ENCODE measurements at places on chromosomes 6 and 20.

DNA sequence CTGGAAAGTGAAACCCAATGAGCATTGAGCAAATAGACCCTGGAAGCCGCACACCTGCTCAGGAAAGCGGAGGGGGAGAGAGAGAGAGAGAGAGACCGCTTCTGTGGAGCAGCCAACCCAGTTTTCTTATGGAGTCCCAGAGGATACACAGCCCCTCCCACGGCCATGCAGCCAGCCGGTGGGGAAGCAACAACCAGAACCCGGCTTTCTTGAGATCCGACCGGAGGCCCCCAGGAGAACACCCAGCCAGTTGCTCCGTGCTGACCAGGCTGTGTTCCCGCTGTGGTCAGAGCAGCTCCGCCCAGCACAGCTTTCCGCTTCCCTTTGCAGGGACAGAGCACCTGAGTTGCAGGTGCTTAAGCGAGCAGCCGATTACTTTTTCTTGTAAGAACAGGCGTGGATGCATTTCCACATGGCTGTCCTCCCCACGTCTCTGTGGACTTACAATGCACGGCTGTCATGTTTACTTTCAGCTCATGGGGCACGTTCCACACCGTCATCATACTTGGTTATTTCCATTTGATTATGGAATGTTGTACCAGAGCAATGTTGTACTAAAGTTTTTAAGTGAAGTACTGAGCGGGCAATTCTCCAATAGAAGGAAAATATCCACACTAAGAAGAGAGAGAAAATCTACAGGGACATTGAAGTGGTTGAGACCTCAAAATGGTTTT lies 381.9 kb downstream of the THBS2 start:
- no peak for DNase-seq

DNA sequence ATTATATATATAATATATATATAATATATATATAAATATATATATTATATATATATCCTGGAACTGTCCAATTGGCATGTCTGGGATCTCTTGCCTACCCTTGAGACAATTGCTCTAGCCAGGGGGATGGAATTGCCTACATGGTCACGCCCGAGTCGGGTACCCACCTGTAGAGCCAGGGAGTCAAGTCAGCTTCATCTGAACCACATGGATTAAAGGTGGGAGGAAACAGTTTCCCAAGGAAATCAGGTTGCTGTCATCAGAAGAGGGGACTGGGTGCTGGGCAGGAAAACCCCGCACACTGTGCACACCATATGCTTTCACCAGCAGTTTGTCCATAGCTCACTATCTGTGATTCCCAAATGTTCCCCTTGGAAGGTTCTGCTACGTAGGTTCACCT lies 252.5 kb upstream of the NOX3 start:
- peak; percentile 11 for DNase-seq

DNA sequence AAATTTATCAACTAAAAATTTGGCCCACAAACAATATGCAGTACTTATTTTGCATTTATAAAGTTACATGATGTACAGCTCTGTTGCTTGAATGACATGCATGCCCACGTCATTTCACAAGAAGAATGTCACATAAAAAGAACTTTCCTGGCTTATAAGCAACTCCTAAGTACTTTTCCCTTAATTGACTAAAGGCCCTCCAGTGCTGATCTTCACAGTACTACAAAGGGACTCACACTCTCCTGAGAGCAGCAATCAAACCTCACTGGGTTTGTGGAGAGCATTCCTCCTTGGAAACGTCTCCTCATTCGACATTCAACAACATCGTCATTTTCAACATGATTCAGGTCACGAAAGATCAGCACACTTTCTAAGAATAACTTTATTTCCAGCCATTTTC lies 111.1 kb downstream of the IPCEF1 start:
- DNase-seq: no peak

DNA sequence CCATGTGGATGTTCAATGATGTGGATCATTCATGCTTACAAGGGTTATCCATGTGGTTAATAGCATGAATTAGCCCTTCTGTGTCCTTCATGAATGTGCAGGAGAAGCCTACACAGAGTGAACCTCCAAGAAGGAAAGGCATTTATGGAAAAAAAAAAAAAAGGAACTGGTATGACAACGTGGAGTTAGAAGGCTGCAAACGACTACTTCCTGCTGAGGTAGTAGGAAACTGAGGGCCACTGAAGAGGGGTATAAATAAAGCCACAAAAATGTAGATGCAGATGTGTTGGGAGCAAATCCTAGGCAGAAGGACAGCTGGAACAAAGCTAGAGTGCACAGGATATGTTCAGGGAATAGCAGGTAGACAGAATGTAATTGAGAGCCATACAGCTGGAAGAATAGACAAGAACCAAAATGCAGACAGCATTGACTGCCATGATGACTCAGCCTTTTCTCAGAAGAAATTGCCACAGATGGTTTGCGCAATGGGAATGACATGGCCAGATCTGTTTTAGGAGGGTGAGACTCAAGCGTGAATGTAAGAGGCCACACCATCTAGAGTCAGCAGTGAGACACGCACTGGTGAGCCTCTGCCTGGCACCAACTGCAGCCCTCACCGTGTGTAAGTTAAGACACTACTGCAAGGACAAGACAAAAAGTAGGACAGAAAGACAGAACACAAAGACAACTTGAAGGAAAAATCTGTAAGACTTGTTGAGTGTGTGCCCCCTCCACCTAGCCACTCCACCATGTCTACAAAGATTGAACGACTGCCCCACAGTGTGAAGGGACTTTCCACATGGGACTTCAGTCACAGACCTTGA lies 79.8 kb downstream of the KIF13A start:
- no peak for DNase-seq

- DNase-seq: peak; percentile 73
Measured at GRCh38 chr20:45470262-45470931, 844 bp downstream of the WFDC2 start.

DNA sequence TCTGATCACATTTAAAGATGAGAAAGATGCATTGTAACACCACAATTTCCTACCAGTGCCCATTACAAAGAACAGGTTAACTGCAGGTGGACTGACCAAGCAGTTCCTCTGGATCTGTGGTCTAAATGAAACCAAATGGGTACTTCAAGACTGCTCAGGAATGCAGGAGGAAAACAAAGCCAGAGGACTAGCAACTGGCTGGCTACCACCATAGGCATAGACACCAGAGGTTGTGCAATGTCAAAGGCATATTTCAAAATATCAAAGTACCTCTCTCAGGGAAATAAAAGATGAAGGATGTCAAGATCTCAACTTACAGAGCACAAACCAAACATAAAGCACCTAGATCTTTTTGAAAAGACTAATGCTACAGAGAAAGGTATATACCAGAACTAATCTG lies 65.5 kb downstream of the GMDS start:
- DNase-seq: no peak

- DNase-seq: no peak
Measured at GRCh38 chr6:168411130-168411529, 29.9 kb upstream of the SMOC2 start.

DNA sequence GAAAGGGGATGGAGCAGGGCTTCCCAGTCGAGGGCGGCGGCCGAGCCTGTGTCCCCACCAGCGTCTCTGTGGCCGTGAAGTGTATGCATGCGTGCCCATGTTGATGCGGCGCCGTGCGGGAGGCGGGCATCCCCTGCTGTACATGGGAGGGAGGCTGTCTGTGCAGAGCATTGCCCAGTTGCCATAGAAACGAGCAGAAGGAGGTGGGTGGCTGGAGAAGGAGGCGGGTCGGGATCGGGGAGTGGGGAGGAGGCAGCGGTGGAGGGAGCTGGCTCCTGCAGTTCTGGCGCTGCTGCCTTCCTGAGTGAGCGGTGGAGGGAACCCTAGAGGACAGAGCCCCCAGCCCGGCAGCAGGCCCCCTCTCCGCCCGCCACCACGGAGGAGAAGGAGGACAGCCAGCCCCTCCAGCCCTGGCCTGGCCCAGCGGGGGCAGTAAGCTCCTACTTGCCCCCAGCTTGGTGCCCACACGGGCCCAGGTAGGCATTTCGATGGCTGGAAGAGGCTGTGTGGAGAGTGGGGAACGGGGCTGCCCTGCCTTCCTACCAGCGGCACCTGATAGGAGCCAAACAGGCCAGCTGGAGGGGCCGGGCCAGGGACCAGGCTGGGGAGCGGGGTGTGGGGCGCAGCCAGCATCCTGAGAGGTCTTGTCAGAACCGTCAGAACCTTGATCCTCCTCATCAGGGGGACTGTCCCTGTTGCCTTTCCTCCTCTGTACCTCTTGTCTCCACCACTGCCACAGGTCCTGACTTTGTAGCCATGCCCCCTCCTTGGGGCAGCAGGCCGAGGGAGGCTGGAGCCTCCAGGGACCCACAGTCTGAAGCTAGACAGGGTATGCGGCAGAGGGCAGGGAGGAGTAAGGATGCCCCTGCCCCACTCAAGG lies 41.3 kb downstream of the SPDEF start:
- DNase-seq: peak; percentile 94

DNA sequence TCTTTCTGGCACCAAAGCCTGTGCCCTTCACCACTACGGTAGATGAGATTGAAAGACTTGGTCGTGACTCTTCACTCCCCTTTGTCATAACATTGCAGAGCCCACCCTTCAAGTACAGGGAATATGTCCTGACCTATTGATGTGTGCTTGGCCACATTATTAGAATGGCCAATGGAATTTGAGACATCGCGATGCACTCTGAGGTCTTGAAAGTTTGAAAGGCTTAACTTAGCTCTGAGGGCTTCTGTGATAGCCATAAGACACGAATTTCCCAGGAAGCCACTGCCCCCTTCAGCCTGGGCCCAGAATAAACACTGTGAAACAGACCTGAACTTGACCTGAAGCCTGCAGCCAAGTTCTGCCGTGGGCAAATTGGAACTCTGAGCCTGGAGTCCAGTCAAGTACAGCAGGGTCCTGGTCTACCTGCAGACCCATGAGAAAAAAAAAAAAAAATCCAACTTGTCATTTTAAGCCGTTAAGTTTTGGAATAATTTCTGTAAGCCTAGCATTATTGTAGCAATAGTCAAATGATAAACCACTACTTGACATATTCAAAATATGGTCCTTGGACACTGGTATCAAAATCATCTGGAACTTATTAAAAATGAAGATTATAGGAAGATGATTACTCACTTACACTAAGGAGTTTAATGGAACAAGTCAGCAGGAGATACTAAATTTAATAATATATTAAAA lies 36.9 kb upstream of the TRAF3IP2 start:
- peak; percentile 66 for DNase-seq

GRCh38 chr20:31869942-31870725 lies at the start of the genes DUSP15 and TTLL9:
TSS of gene DUSP15 (minus strand) at chr20:31870527. CDS start at chr20:31870337, 190 bp downstream.
TSS of gene TTLL9 (plus strand) at chr20:31870634. CDS start at chr20:31871127, 493 bp downstream.
- DNase-seq: peak; percentile 90

GRCh38 chr20:45959956-45960630 lies 11.9 kb downstream of the ZNF335 start:
- DNase-seq: no peak

- no peak for DNase-seq
Measured at GRCh38 chr6:113627480-113627879, 229.7 kb upstream of the MARCKS start.

DNA sequence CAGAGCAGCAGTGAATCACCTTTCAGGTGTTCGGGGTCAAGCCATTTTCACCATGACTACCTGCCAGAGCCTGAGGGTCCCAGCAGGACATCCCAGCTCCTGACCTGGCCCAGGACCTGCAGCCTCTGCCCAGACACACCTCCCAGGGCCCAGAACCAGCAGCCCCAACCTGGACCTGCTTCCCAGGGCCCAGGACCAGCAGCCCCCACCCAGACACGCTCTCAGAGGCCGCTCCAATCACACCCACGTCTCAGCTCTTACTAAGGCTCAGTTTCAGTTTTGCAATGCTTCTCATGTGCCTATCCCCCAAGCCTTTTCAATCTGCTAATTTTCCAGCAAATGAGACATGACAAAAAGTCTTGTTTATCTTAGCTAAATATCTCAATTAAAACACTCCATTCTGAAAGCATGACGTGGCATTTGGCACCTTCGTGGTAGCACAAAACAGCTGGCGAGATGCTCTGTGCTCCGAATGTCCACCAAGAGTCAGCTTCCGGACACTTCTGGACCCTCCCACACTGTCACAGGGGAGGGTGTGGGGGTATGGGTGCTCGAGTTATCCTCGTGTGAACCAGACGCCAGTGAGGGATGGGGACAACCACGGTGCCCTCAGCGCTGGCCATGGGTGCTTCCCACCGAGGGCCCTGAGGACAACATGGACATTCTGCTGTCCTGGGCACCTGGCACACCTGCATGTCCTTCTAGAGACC lies 253.2 kb downstream of the DLL1 start:
- DNase-seq: no peak

DNA sequence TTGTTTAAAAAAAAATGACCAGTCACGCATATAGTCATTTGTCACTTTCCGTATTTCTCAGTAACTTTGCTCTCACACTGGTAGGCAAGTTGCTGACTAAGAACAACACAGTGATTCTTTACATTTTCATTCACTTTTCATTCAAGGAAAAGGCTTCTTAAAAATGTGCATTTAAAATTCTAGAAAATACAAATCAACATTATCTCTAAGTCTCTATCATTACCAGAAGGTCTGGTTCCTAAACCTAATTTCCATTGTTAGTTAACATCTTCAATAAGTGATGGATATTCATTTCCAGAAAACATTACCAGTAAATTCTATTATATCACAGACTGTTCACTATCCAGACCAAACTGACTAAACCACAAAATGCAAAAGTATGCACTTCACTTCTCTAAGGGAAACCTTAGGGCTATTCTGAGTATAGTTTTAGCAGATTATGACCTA lies 115.3 kb downstream of the AHI1 start:
- DNase-seq: no peak

GRCh38 chr6:160330619-160331018 lies 17.6 kb upstream of the SLC22A3 start:
- no peak for DNase-seq

GRCh38 chr6:7264041-7264440 lies 49.0 kb downstream of the SSR1 start:
- DNase-seq: no peak

DNA sequence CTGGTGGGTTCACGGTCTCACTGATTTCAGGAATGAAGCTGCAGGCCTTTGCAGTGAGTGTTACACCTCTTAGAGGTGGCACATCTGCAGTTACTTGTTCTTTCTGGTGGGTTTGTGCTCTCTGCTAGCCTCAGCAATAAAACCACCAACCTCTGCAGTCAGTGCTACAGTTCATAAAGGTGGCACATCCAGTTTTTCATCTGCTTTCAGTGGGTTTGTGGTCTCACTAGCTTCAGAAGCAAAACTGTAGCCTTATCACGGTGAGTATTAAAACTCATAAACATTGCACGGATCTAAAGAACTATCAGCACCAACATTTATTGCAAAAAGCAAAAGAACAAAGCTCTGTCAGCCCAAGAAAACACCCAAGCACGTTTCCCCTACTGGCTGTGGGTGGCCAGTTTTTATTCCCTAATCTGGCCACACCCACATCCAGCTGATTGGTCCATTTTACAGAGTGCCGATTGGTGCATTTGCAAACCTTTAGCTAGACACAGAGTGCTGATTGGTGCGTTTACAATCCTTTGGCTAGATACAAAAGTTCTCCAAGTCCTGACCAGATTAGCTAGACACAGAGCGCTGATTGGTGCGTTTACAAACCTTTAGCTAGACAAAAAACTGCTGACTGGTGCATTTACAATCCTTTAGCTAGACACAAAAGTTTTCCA lies 3.4 kb upstream of the TMEM14C start:
- peak; percentile 24 for DNase-seq

Data from SK-N-SH (cell line).